Cortex of kidney (tissue), 1 donor: ENCODE measurements at places on chromosomes 3 and 15.

GRCh38 chr3:126101521-126101982 is 17.6 kb upstream of the SLC41A3 start:
- no peak for DNase-seq

- DNase-seq, result no peak
These were observed 462.9 kb upstream of the SGO1 start for GRCh38 chr3:20648921-20649381.

GRCh38 chr15:62150445-62150844 is 14.6 kb downstream of the C2CD4B start:
- DNase-seq, result no peak

DNA sequence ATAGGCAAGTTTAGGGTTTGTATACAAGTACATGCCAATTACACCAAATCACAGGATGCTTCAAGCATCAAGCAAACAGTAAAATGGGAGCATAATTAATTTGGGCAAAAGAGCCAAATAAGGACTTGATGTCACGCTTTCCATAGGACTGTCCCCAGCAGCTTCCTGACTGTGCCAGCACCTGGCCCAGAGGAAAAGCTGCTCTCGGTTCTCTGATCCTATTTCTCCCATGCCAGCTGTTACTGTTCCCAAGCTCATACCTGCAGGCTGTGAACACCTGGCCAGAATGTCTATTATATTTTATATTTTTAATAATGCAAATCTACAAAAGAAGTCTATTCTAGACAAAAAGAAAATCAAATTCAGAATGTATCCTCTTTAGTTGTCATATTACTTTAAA is 12.2 kb downstream of the ZXDC start:
- DNase-seq, result no peak

GRCh38 chr3:69204315-69204957 is 82.0 kb upstream of the LMOD3 start:
- no peak for DNase-seq

DNA sequence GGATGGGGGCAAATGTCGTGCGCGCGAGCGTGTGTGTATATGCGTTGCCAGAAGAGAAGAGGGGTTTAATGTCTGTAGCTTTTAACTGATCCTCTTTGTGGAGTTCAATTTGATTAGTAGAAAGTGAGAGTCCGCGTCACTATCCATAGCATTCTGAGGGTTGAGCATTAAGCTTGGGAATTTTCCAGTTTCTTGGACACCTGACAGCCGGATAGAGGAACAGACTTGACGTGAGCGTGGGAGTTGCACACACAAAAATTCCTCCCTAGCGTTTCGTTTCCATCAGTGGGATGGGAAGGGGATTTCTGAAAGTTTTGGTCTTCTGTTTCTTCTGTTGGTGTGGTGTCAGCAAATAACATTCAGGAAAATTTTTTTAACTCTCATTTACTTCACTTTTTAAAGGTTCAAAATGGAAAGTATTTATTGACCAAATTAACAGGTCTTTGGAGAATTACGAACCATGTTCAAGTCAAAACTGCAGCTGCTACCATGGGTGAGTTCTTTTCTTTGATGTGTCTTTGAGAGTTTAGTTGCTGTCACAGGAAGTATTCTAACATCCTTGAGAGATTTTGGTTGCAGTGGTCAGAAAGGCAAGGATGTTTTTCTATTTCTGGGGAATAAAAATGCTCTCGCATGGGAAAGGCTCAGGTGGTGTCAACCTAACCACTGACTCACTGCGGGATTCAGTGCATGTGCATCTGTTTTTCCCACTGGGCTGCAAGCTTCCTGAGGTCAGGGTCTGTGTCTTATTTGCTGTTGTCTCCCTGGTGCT is 841 bp downstream of the POGLUT1 start:
- no peak for DNase-seq

DNA sequence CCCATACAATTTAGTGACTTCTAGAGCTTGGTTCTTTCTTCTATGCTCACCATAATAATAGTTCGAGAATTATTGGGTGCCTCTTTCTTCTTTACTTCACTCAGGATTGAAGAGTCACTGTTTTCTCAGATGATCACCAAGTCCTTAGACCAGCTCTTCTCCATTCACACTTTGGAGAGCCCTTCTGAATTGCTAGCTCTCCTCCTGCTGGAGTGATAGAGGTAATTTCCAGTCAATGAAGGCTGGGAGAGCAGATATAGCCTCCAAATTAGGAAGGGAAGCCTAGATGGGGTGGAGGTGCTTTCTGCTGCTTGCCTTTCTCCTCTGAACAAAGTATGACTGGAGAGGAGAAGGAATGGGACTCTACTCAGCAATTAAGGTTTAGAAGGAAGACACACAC is 10.7 kb upstream of the BBX start:
- no peak for DNase-seq

- no peak for DNase-seq
These were observed 216.7 kb downstream of the PTPRG start for GRCh38 chr3:61778095-61778494.

- no peak for DNase-seq
These were observed 11.7 kb downstream of the SLC25A36 start for GRCh38 chr3:140953028-140953960.

DNA sequence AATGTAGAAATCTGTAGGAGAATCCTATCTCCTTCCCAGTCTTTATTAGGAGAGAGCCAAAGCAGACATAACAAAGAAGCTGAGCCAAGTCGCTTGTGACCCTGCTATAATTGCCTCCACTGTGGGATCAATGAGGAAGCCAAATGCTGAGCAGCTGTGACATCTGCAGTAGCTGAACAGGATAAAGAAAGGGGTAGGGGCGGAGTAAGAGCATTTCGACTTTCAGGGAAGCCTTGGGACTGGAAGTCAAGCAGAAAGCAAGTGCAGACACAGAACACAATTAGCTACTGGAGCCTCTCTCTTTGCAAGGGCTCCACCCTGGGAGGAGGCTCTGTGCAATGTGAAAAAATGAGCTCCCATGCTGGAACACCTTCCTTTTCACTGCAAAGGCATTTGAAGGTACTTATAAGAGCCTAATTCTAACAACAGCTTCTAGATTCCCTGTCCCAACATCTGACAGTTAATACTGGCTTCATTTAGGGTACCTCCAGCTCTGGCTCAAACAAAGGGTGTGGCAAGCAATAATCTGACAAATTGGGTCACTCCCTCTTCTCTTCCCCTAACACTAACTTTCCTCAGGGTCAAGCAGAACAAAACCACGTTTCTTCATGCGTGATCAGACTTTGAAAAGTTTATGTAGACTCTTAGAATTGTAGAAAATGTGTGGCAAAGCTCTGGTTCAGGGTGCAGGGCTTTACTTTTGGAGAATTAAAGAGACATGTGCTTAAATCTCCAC is 166.4 kb downstream of the CADPS start:
- DNase-seq, result no peak

DNA sequence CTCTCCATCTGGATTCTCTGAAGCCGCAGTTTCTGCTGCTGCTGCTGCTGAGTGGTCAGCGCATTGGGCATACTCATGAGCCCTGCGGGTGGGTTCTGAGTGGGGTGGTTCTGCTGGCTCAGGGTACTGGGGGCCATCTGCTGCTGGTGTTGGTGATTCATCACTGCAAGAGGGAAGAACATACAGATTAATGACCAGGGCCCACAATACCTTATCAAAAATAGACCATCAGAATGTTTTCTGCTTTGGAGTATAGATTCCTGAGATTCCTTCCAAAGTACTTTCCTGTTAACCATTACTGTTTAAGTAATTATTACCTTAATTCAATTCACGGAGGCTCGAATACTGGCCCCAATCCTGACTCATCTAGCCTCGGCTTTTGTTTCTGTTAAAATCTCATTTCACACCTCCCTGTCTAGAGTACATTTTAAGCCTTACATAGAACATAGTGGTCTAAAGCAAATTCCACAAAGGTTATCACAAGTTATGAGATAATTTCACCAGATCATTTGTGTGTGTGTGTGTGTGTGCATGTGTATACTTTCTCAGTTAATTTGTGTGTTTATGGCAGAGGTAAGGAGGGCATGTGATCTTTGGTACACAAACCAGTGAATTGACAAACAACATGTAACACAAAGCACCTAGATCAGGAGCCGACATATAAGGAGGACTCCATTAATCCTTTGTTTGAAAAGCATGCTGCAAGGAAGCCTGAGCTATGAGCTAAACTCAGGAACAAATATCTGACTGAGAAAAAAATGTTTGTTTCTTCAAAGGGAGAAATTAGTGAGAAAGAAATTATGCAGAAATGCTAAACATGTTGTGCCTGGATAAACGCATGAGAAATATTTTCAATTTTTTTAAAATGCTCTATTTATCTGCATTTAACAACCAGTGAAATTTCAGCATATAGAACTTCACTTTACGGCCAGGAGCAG is 68.1 kb downstream of the TM4SF4 start:
- DNase-seq, result no peak

GRCh38 chr15:90181776-90182175 is 19.4 kb upstream of the SEMA4B start:
- DNase-seq, result no peak

- DNase-seq, result no peak
These were observed 106.7 kb downstream of the C3orf70 start for GRCh38 chr3:185046164-185046515.

DNA sequence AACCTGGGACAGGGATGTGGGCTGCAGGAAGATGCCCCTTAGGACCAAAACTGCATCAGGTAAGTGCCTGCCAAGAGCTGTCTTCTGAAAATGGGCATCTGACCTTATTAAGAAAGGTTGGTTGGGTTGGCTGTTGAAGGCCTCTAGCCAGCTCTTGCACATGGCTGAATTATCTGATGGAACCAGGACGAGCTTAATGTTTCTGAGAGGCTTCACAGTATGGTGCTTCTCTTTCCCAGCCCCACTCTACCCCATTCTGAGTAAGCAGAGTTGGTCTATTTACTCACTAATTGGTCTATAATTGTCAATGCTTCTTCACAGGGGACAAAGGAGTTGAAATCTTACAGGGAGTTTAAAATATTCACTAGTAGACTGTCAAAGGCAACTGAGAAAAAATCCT is 48.4 kb downstream of the DTWD1 start:
- DNase-seq, result no peak

- no peak for DNase-seq
These were observed 163.2 kb downstream of the B3GALNT1 start for GRCh38 chr3:160941885-160942494.

DNA sequence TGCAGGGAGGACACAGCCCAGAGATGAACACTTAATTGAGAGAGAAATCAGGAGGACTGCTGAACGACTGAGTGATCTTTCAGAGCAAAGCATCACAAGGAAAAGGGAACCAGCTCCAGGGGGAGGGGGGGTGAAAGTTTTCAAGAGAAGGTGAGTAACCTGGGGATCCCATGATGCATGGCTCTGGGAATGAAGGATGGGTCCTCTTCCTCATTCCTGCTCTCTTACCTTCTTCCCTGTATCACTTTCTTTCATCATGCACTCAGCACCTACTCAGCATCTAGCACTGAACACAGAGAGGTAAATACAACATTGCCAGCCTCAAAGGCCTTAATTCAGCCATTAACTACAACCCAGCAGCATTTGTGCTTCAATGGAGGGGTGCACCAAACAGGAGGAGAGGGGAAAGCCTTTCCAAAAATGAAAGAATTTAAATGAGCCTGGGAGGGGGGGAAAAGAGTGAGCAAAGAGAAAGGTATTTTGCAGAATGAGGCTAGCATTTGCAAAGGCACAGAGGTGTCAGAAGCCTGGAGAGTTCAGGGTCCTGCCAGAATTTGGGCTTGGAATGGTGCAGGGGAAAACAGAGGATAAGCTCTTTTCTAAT is 427.4 kb downstream of the FOXP1 start:
- DNase-seq, result no peak

DNA sequence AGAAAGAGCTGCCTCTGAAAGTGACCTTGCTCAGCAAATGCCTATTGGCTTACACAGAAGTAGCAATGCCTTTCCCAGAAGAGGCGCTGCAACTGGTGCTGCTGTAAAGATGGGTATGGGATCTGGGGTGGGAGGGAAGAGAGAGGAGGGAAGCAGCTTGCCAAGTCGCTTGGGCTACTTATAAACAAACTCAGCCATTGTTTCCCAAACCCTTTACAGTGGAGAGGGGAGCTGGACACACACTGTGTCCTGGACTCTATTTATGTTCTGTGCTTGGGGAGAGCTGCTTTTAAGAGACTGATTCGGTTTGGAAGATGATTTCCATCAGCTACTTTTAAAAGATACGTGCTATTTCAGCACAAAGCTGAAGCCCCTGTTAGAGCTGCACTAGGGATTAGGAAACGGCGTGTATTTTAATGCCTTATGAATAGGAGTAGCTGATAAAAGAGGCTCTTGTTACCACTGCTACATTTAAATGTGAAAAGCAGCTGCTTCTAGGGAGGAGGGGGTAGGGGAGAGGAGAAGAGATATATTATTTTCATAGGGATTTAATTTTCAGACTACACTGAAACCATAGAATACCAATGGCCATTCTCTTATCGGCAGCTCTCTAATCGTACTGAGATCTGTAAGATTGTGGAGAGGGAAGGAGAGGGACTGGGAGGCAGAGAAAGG is 440.6 kb downstream of the MCTP2 start:
- no peak for DNase-seq

DNA sequence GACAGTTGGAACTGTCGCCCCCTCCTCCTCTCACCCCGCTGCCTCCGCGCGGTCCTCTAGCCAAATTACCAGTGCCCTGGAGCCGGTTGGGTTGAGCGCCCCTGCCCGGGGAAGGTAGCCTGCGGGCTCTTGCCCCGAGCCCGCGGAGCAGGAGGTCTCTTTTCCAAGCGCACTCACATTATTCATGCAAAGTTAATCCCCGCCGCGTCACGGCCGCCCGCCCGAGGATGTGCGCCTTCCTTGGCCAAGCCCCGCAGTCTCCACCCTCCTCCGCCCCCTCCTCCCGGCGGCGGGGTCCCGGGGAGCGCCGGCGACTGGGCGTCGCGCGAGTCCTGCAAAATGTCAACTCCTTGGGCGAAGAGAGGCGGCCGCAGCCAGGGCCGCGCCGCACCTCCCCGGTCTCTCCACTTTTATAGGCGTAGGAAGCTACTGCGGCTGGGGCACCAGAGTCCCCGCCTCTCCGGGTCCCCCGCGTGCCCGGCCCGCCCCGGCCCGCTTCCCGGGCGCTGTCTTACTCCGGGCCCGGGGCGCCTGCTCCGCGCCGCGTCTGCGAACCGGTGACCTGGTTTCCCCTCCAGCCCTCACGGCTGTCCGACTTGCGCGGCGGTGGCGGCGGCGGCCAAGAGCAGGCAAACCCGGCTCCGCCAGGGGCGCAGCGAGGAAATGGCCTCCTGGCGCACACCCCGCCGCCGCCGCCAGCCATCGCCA is at the start of gene THRB:
Gene THRB (minus strand): TSS at position 233 of the 708 bp plus-strand sequence.
- no peak for DNase-seq

DNA sequence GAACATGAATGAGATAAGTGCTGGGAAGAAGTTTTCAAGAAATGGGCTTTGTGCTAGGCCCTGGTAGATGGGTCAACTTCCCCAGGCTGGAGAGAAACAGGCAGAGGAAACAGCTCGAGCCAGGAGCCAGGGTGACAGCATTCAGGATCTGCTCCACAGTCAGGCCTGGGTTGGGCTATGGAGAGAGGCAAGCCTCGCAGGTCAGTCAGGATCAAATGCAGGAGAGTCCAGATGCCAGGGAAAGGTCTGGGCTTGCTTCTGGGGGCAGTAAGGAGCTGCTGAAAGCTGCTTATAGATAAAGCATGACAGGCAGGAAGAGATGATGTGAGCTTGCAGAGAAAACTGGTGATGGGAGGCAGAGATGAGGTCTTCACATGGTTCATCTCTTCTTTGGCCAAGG is 11.0 kb upstream of the USP3 start:
- DNase-seq, result no peak
